ENCODE measurements at places on chromosomes 7 and 10.

GRCh38 chr10:22657024-22657423 is 57.4 kb downstream of the PIP4K2A start:
- DNase-seq = no peak

DNA sequence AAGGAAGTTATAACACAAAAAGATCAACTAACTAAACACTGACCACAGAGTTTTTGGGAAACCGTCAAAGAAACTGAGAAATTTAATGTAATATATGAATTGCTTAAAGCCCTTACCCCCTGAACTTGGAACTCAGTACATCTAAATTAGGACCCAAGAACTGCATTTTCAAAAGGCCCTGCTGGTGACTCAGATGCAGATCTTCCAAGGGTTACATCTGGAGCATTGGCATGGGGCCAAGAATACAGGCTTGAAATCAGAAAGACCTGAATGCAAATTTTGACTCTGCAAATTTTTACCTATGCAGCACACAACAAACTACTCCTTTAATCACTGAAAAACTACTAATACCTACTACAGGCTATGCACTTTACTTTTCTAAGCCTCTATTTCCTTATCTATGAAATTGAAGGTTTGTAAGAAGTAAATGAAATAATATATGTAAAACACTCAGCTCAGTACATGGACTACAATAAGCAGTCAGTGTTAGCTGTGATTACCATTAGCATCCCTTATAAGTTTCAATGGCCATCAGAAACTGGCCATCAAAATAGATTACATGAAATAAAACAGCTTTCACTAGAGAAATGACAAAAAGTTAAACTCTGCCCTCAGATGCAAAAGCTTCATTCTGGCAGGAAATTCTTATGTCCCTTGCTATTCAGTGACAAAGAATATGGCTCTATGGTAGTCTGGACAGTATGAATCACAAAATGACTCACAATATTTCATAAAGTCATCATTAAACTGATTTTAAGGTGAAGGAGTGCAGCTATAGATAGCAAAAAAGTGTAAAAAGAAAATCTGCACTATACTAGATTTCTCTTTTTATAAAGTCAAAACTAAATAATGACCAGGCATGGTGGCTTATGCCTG is 43.6 kb downstream of the NSUN6 start:
- no peak for DNase-seq

GRCh38 chr7:31488562-31489203 is 25.2 kb upstream of the ITPRID1 start:
- DNase-seq = no peak

DNA sequence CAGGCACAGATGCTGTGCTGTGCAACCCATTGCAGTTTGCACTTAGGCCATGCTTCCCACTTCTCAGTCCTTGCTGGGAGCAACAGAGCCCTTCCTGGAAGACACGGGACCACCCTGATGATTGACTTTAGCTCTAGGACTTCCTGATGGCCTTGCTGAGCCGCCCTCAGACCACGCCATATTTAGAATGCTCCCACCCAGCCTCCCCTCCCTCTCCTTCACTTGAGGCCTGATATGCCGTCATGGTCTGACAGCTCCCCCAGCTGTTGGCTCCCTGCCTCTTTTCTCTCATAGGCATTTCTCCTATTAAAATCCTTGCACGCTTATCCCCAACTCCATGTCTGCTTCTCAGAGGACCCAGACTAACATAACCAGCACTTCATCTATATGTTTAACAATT is 29.4 kb upstream of the GATAD1 start:
- DNase-seq = no peak

DNA sequence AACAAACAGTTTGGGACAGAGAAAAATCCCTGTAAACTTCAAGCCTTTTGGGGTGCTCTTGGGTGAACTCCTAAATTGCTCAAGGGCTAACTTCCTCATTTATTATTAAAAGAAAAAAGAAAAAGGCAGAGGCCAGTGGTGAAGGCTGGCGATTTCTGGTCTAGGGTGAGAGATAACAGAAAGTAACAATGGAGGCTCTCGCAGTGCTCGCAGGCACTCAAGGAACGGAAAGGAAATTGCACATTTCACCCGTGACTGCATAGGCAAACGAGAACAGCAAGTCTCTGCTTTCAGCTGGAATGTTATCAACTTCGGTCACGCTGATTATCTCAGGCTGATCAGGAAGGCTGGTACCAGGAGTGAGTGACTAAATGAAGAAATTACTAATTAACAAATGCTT is 70.7 kb downstream of the PRKAG2 start:
- no peak for DNase-seq

GRCh38 chr10:112605063-112605462 is 158.0 kb downstream of the VTI1A start:
- no peak for DNase-seq

DNA sequence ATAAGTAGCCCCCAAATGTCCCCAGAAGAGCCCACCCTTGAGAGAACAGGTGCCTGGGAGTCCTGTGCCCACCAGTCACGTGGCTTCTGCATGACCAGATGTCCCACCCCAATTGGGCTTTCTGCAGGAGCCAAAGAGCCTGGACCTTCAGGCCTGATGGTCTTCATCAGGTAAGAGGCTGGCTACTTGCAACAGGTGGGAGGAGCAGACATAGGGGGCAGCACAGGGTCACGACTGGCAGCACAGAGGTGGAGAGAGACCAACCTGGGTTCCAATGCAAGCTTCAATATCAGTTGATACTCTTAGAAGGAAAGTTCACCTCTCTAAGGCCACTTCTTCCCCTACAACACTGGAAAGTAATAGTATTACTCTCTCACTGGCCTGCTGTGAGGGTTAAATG is 288.0 kb downstream of the ELMO1 start:
- no peak for DNase-seq

DNA sequence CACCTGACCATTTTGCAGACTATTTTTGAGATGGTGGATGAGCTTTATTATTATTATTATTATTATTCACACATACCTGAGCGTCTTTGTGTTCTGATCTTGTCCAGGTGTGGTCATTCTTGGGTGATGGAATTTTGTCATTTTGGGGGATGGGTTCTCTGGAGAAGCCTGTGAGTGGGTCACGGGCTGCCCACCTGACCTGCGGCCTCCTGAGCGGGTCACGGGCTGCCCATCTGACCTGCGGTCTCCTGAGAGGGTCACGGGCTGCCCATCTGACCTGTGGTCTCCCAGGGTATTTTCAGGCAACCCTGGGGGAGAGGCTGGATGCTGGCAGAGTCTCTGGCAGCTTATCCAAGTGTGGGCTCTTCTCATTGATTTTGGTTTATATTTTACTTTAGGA is 7.3 kb downstream of the SCART1 start:
- no peak for DNase-seq

DNA sequence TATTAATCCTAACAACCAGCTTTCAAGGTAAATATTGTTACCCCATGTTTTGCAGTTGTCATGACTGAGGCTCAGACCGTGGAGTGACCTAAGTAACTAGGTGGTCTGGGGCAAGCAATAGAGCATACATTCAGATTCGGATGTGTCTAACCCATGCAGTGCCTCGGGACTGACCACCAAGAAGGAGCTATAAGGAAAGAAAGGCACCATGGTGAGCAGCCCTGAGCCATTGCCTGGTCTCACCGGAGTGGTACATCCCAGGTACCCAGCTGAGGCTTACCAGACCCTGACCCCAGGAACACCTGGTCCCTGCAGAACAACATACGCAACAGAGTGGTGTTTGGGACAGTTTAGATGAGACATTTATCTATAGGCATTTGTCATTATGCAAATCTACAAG is 175.5 kb upstream of the ZMIZ1 start:
- DNase-seq = no peak

- no peak for DNase-seq
These were observed 3.0 kb upstream of the TMEM184A start for GRCh38 chr7:1558841-1559625.

- DNase-seq = no peak
These were observed 41.0 kb downstream of the FOXK1 start for GRCh38 chr7:4722960-4723630.

GRCh38 chr10:100282907-100283306 is 3.6 kb downstream of the BLOC1S2 start:
- no peak for DNase-seq

GRCh38 chr10:1212571-1213141 is 156.5 kb downstream of the WDR37 start:
- DNase-seq = no peak

DNA sequence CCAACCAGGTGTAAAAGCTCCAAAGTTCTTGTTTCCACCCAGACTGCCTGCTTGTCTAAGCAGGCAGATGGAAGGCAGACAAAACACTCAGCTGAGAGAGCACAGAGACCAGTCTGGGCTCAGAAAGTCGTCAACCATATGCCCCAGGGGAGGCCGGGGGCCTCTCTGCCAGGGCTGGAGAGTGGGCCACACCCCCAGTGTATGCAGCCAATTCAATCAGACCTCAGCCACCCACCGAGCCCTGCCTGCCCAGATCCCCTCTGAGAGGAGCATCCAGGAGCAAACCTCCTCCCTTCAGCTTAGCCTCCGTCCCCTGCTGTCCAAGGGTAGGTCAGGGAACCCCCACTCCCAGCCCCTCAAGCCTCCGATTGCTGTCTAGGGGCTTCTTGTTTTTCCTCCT is 196.3 kb downstream of the LSM5 start:
- DNase-seq = no peak

DNA sequence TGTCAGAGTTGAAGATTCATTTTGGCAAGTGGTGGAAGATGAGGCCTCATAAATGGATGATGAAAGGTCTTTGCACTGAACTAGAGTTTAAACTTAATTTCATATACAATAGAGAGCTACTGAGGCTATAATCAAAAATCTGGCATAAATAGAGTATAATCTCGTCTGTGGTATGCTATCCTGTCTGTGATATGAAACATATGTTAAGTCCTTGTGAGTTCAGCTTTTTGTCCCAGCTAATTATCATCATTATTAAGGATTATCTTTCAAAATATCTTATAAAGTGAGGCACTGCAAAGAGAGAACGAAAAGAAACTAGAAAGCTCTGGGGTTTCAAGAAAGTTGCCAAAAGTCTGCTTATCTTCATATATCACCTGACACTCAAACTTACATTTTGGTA is 83.4 kb downstream of the GAD2 start:
- no peak for DNase-seq

- DNase-seq = no peak
These were observed 34.1 kb downstream of the EGFR start for GRCh38 chr7:55052741-55053427.

DNA sequence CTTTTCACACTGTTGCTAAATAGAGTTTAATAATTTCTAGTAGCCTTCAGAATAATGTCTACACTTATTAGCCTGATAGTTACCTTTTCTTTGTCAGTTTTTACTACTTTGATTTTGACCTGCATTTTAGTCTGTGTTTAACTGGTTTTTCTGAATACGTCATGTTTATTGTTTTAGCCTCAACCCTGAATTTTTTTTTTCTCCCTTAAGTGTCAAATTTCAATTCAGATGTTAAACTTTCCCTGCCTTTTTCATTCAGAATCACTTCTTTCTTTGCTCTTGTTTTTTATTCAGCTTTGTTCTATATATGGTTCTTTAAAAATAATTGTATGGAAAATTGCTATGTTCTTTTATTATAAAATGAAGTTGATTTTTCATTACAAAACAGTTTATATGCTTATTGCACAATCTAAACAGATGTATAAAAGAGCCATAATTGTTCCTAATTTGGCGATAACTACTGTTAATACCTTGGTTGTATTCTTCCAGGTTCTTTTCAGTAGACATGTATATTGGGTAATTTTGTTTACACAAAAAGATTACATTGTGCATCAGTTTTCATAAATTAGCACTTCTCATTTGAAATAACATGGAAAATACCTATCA is 159.7 kb downstream of the ADK start:
- no peak for DNase-seq

DNA sequence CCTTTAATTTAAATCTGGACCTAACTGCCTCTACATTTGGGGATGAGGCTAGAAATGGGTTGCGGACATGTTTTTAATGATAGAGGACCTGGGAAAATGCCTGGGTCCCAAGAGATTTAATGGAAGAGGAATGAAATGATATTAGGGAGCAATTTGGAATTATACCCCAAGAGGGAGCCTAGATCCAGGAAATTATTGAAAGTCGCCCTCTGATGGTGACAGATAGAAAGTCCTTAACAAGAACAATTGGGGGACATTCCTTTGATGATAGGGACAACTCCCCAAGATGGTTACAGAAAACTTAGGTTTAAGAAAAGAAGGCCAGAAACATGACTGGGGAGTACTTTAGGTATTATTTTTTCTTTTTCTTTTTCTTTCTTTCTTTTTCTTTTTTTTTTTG is 9.5 kb upstream of the TSGA13 start:
- DNase-seq = no peak

DNA sequence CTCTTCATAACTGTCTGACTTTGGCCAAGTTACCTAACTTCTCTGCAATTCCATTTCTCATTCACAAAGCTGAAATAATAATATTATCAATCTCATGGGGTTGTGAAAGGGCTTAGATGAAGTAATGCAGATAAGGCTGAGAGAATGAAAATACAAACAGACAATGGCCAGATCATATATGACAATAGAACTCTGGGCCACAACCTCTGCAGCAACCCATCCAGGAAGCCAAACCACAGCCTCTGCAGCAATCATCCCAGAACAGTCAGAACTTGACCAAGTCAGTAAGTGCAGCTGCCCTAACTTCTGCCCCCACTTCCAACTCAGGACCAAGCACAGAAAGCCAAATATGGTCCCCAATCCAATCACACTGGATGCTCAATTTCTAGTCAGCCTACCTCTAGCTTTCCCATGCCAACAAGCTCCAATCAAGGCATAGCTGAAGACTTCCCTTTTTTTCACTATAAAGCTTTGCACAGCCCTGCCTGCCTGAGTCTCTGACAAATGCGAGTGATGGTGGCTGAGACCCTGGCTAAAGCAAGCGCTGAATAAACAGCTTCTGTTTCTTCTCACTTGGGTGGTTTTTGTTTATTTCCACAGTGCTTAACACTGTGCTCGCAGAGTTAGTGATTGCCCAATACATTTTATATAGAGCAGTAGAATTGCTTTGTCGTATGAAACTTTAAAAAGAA is 34.8 kb upstream of the TNPO3 start:
- no peak for DNase-seq

DNA sequence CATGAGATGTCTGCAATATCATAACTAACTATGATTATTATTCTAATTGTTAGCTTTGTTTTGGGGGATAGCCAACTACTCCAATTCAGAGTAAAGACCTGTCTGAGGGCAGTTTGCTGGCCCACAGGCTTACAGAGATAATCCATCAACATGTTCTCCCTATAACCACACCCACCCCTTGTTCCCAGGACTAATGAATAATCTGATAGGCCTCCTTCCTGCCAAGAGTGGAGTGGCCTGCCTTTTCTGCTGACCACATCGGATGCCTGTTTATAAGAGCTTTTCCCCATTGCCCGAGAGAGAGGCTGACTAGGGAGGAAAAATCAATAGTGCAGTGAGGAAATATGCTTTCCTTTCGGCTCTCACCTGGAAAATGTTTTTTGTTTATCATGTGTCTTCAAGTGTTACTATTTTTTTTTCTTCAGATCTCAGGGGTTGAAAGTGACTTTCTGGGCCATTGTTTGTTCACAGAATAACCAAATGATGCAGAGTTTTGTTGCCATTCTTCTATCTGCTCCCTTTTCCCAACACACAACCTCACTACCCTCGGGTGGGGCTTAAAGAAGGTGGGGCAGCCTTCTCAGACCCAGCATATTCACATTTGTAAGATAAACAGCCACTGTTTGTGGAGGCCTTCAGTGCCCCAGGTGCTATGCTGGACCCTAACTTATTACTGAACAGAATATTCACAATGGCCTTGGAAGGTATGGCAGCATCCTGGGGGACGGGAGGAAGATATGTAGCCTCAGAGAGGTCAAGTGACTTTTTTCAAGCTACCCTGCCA is 38.4 kb downstream of the PLPP4 start:
- DNase-seq = no peak

- DNase-seq = no peak
These were observed 393.9 kb upstream of the SHH start for GRCh38 chr7:156206174-156206573.

- peak; percentile 76 for DNase-seq
These were observed at the start of gene PRKAG2 for GRCh38 chr7:151876899-151877777. PRKAG2 (minus strand) TSS chr7:151877115; CDS start chr7:151876620, 495 bp downstream.
